ENCODE measurements at places on chromosomes 1 and 21.

- no peak for DNase-seq
Measured at GRCh38 chr1:209648931-209649776, 3.1 kb downstream of the LAMB3 start.

DNA sequence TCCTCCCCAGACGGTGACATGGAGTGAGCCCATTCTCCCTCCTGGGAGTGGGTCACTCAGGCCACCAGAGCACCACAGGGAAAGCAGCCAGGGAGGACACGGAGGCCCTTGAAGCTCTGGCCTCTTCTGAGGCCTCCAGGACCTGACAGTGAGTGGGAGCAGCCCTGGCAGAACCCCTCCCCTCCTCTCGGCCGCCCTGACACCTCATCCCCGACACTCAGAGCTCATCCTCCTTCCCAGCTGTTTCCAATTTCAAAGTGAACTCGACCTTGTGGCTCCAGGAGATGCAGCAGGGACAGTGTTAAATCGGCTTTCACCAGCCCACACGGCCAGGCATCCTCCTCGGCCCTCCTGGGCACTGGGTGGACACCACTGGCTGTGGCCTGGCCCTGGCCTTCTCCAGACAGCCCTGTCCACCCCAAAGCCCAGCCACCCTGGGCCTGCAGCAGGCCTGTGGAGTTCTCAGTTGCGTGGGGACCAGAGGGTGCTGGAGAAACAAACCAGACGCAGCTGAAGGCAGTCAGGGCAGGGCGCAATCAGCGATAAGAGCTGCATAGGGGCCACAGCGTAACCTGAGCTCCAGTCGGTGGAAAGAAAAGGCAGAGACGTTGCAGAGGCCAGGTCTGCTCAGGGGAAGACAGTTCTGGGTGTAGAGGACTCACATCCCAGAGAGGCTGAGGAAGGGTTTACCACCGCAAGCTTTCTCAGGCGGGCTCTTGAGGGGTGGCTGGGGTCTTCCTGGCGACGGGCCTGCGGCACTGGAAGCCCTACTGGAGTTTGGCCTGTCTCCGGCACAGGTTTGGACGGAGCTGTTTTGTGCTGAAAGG lies 27.1 kb downstream of the FTCD start:
- no peak for DNase-seq

- DNase-seq, result no peak
Measured at GRCh38 chr1:116314305-116314919, 58.6 kb upstream of the ATP1A1 start.

DNA sequence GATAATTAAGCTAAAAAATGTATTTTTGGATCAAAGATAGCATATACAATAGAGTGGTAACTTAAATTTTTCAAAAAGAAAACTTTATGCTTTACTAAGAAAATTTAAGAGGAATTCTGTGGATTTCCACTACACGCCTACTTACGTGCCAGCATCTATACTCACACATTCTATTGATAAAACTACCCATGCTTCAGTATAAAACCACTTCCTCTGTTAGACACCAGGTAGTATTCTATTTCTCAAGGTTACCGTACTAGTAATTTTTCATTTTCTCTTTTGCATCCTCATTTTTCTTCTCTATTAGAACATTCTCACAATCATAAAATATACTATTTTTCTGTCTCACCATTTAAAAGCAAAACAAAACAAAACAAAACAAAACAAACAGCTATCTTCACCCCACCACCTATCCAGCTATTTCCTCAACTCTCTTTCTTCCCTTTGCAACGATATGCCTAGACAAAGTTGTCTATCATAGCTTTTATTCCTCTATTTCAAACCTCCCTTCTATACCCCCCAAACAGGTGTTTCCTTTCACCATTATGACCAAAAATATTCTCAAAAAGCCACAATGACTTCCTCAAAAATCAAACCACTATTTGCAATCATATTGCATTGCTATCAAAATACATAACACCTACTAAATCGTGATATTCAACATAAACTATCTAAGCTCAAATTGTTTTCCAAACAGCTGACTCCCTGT lies 1652.0 kb downstream of the MRPL39 start:
- DNase-seq, result no peak

DNA sequence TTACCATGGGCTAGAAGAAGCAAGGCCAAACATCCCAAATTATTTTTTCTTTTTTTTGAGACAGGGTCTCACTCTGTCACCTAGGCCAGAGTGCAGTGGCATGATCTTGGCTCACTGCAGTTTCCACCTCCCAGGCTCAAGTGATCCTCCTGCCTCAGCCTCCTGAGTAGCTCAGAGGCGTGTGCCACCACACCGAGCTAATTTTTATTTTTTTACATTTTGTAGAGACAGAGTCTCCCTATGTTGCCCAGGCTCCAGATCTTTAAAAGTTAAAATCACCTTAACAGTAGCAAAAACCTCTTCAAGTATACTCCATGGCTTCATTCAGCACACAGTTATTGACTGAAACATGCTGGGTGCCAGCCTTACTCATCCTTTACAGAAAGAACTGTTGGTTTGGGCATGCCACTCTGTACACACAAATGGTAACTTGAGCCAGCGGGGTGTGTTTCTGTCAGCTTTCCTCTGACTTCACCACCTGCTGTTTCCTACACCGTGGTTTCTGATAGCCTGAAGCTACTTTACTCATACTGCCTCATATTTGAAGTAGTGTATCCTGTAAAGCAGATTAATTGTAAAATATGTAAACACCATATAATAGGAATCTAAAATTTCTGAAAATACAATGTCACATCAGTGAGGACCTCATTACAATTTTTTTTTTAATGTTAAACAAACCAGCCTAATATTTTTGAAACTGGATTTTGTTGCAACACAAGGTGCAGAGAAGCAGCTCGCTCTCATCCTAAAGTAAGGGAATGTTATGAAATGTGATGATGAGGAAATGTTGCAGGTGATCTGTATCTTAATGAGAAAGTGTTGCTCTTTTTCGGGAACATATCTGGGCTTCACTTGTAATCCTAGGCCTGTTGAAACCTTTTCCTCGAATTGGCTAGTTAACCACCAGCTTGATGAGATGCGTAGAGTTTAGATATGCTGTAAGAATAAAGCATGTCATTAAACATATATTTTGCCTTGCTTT lies 113.9 kb downstream of the ATP5PO start:
- no peak for DNase-seq

DNA sequence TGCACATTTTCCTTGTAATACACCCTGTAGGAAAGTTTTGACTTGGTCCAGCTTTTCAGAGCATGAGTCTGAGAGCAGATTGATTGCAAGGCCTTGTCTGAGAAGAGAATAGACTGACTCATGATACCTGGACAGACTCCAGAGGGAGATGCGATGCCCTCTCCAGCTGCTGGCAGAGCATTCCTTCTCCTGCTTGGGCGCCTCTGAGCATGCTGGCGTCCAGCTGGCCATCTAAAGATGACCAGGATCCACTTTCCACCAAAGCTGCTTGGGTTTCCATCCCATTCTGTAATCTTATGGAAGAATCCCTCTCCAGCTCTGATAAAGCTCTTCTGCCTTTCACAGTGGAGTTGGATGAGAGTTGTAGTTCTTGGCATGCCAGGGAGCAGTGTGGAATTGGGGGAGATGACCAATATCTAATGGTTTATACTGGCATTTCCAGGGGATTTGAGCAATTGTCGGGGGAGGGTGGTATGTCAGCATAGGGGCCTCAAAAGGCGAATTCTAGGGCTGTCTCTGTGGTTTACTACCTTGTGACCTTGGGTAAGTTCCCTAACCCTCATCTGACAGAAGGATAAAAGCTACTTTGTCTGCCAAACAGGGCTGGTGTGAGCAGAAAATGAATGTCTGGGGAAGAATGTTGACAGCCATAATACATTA lies 19.5 kb downstream of the SZRD1 start:
- DNase-seq, result no peak

GRCh38 chr21:26563856-26564503 lies 9.1 kb downstream of the CYYR1 start:
- no peak for DNase-seq

GRCh38 chr1:66712839-66713238 lies 39.4 kb upstream of the DYNLT5 start:
- no peak for DNase-seq

GRCh38 chr1:62142496-62142895 lies 52.2 kb upstream of the L1TD1 start:
- DNase-seq, result no peak

DNA sequence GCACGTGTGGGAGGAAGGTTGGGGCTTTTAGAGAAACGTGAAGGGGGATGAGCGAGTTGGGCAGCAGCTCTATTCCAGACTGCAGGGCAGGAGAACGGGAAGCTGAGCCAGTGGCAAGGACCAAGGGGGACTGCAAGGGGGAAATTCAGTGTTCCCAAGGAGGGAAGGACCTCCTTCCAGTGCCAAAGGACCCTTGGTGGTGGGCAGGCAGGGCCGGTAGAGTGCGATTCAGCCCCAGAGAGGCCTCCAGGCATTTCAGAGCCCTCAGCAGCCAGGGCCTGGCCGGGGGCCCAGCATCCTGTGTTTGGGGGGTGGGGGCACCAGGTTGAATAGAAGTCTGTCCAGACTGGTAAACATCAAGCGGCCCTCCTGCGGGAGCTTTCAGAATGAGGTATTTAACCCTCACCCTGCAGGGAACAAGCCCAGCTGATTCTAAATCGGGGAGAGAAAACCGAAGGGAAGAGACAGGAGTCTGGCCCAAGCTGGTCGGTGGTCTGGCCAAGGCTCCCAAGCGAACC lies 2.3 kb downstream of the COL9A2 start:
- no peak for DNase-seq

- no peak for DNase-seq
Measured at GRCh38 chr1:64090436-64090835, 113.0 kb upstream of the UBE2U start.

DNA sequence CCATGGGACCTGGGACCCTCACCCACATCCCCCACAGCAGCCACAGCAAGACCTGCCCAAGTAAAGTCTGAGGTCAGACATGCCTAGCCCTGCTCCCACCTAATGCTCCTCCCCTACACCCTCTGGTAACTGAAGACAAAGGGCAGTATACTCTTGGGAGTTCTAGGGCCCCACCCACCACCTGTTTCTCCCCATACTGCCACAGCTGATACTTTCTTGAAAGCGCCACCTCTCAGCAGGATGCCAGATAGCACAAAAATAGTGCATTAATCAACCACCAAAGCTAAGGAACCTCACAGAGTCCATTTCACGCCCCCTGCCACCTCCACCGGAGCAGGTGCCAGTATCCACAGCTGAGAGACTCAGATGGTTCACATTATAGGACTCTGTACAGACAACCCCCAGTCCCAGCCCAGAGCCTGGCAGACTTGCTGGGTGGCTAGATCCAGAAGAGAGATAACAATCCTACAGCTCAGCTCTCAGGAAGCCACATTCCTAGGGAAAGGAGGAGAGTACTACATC lies 238.1 kb downstream of the LRRC40 start:
- DNase-seq, result no peak

DNA sequence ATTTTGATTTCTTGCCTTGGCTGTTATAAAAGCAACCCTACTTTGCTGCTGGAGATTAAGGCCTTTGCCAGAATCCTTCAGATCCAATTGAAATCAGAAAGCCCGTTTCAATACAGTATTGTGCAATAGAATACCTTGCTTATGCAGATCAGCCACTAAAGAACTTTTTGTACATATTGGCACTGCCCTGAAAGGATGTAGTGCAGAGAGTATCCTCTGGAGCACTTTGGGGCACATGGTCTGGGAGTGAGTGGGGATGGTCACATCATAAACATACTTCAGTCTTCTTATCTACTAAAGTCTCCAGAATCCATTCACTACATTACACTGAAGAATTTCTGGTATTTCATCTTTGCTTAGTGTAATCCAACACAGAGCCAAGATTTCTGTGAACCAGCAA lies 189.0 kb downstream of the CENPF start:
- no peak for DNase-seq

DNA sequence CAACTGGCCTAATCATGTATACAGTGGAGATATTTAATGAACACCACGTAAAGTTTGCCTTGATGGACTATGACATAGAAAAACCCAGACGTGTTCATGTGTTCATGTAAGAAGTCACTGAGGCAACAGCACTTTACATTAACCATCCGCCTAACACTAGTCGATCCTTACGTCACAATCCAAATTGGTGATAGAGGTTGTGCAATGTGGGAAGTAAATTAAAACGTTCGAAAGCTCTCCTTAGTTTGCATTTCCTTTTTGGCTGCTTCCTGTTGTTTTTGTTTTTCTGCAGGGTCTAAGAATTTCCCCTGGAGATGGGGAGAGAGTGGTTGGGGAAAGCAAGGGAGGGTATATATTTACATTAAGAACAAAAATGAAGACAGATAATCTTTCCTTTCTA lies 587.5 kb upstream of the ADGRL2 start:
- DNase-seq, result no peak

- peak; percentile 94 for DNase-seq
Measured at GRCh38 chr21:39385299-39386145, 36.6 kb upstream of the HMGN1 start.

DNA sequence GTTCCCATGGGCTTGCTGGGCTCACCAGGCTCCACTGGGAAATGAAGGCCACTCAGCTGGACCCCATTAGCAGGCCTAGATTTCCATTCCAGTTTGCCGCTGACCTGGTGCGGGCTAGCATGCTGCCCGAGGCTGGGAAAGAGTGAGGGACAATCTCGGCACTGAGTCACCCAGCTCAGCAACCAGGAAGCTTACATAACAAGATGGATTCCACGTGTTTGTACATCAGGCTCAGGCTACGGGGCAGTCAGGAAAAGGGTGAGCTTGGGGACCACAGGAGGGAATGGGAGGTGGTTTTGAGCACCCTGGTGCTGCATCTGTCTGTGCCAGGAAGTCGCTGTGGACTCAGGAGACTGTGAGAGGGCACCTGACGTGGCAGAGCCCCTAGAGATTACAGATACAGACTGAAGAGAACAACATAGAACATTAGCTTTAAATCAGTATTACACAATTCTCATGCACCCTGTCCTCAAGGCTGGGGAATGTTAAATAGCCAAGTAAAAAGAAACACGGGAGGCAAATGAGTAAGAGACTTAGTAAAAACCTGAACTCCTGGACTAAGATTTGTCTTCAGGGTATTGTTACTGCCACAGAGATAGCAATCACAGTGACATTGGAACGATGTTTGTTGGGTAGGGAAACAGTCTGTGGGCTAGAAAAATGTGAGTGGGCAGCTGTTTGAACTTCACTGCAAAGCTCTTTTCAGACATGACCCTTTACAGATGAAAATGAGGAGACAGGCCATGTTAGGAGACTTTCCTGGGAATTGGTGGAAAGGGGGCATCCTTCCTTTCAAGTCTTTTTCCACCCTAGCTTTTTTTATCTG lies 51.1 kb downstream of the GLUL start:
- no peak for DNase-seq

DNA sequence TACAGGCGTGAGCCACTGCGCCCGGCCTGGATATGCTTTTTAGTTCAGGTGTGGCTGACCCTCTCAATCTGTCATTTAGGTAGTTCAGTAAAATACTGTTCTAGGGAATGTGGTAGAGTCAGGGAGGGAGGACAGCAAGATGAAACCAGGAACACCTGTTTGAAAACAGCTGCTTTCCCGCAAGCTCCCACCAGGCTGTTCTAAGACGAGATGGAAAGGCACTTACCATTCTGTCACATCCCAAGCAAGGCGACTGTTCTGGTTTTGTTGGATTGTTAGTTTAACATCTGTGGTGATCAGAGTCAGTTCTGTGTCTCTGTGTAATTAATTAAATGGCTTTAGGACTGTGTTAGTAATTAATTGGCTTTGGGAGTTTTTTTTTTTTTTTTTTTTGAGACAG lies 2.9 kb downstream of the CHAF1B start:
- no peak for DNase-seq
